Natural killer cell (primary cell): ENCODE measurements at places on chromosomes 4 and X. TPM values are rescaled to one million over a fixed set of nuclear protein-coding genes. Genes with fewer than 3 reads are reported as not detected.

The NOX1 gene
- total RNA-seq, result not detected

The GPR119 gene
- not detected for total RNA-seq

The PAGE5 gene
- total RNA-seq, result not detected

The ANKRD50 gene
- 0.90 TPM for total RNA-seq

The EXOSC9 gene
- total RNA-seq, result 45.7 TPM

The HNRNPDL gene
- 371 TPM for total RNA-seq

The SYNPO2 gene
- total RNA-seq, result 0.56 TPM

The HSFX2 gene
- 0.70 TPM for total RNA-seq

The PPP2R2C gene
- not detected for total RNA-seq

The SYP gene
- total RNA-seq, result 0.80 TPM
